GM06990 (cell line): ENCODE measurements at places on chromosomes 4 and X.

DNA sequence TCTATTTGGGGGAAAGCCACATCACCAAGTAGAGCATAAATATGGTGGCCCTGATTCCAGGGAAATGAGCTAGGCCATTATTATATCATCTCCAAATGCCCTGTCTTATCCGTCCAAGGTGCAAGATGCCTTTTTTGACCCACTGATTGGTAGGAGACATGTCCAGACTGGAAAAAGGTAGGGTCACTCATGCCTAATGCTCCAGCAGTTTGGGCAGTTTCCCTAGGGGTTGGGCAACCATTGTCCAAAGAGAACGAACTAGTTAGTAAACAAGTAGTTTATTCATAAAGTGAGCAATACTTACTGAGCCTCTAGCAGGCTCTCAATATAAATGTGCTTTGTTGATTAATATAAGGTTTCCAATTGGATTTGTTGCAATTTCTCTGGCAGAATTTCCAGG lies 6.2 kb downstream of the FHDC1 start:
- no peak for DNase-seq

DNA sequence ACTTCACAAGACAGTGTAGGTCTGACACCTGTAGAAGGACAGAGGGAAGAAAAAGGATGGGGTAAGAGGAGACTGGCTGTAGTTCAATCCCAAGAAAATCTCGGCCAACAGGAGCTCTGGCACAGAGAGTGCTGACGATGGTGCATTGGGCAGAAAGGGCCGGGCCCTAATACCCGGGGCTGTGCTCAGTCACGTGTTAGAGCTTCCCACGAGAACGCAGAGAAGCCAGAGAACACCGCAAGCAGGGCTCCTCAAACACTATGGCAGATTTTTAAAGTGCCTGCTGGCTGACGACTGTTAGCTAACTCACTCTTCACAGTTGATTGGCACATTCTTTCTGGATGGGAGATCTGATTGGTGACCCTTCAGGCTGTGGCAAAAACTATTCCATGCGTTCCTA lies 35.5 kb downstream of the EREG start:
- DNase-seq, result no peak

- DNase-seq, result no peak
These were observed 18.0 kb downstream of the MBNL3 start for GRCh38 chrX:132470831-132471230.

- peak; percentile 51 for DNase-seq
These were observed 25.3 kb downstream of the STIM2 start for GRCh38 chr4:26885912-26886274.

- DNase-seq, result no peak
These were observed 6.4 kb downstream of the PPEF2 start for GRCh38 chr4:75895744-75896314.

- no peak for DNase-seq
These were observed 40.6 kb upstream of the MXD4 start for GRCh38 chr4:2302387-2303119.

DNA sequence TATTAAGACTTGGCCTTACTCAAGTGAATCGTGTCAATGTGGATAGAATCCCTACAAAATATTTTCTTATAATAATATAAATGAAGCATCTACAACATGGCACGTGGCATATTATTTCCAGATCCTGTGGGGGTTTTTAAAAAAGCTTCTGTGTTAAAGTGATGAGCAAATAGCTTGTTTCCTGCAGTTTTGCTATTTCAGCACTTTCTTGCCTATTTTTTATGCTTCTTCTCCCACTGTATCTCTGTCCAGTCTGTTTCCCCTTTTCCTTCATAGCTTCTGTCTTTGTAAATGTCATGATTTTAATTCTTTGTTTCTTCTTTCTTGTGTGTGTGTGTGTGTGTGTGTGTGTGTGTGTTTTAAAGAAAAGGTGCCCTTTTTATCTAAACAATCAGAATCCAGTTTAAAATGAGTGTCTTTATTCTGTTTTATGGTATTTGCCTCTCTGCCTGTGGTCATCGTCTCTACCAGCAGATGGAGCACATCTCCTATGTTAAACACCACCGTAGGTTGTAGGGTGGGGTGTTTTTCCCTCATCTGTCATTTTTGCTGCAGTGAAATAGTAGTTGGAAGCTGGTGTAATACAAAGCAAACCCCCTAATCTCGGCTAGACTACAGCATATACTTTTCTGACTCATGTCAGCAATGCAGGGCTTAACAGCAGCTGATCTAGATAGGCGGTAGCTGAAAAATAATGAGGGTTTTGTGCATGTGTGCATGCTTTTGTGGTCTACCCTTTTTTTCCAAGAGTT lies 33.1 kb downstream of the FTHL17 start:
- DNase-seq, result no peak

DNA sequence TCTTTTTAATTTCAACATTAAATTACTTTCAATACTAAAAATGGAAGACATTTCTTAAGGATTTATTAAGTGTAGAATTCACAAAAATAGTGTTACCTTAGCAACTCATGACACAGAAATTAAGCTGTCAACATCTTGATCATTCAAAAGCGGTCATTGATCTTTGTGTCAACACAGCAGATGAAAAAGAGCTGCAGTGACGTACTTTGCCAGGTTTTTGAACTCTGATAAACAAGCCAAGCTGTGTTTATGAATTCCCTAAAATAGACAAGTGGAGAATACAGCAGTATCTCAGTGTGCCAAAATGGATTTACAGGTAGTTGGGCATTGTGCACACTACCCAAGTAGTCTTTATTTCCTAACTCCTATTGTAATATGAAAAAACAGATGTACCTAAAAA lies 1141.8 kb upstream of the PCDH7 start:
- DNase-seq, result no peak

DNA sequence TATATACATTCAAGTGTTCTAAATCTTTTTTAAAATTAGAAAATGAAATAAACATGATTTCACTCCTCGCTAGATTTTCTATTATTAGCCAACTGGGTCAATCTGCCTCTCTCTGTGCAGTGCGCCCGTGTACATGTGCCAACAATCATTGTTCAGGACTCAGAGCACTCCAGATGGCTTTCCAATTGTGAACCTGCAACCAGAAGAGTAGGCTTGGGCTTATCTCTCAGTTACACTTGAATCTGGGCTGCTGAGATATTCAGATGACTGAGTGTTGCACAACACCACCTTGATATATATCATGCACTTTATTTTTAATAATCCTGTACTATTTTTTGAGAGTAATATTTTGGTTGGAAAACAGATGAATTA lies 184.0 kb upstream of the FSTL5 start:
- DNase-seq, result no peak

GRCh38 chr4:22504447-22504846 lies 11.4 kb downstream of the ADGRA3 start:
- no peak for DNase-seq

DNA sequence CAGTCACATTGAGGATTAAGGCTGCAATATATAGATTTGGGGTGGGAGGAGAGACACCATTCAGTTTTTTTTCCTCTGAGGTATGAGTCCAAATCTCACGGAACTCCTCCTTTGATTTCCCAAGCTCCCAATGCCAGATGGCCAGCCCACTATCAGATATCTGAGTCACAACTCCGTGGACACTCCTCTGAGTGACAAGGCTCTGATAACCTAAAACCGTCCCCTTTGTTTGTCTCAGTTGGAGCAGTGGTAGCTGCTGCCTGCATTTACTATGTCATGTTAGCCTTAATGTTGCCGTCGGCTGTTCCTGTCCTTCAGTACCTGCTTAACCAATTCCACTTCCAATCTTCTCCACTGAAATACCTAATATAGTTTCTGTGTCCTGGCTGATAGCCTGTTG lies 107.3 kb downstream of the DTHD1 start:
- no peak for DNase-seq
